ENCODE measurements at places on chromosomes 12 and 14. TPM values are rescaled to one million over a fixed set of nuclear protein-coding genes. Genes with fewer than 3 reads are reported as not detected.

The GNB3 gene
- total RNA-seq = 1.3 TPM

The SLC25A47 gene
- total RNA-seq = under 0.01 TPM

The HSPB8 gene
- total RNA-seq = 21.3 TPM

DNA sequence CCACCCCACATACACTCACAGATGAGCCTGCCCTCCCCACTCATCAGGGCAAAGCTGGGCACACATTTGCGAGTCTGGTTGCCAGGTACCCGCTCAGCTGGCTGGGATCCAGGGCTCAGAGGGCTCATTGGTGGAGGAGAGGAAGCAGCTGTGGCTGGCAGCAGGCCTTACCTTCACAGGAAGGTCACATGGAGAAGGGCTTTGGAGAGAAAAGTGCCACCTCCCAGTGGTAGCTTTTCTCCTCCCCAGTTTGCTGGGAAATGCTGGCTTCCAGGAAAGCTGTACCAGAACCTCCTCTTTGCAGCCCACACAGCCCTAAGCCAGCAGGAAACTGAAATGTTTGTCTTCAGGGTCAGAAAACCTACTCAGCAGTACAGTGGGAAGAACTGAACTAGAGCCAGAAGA lies 55.6 kb downstream of the LGMN start:
- peak; percentile 47 for DNase-seq
- no peak overlapping the region for H3K4me3 ChIP-seq
- no peaks in the 10 kb centered on the region for H3K27me3 ChIP-seq
- peaks cover 7% of the 10 kb centered on the region for H3K36me3 ChIP-seq
- H3K27ac ChIP-seq = no peak overlapping the region

DNA sequence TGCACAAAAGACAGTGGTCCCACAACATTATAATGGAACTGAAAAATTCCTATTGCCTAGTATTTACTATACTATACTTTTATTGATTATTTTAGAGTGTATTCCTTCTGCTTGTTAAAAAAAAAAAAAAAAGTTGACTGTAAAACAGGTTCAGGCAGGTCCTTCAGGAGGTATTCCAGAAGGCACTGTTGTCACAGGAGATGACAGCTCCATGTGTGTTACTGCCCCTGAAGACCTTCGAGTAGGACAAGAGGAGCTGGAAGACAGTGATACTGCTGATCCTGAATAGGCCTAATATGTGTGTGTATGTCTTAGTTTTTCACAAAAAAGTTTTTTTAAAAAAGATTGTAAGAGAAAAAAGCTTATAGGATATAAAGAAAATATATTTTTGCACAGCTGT lies 12.3 kb downstream of the UBE2N start:
- DNase-seq = no peak
- H3K4me1 ChIP-seq = peaks cover 8% of the 10 kb centered on the region
- no peak overlapping the region for H3K27ac ChIP-seq
- no peak overlapping the region for H3K4me3 ChIP-seq
- H3K27me3 ChIP-seq = no peaks in the 10 kb centered on the region

DNA sequence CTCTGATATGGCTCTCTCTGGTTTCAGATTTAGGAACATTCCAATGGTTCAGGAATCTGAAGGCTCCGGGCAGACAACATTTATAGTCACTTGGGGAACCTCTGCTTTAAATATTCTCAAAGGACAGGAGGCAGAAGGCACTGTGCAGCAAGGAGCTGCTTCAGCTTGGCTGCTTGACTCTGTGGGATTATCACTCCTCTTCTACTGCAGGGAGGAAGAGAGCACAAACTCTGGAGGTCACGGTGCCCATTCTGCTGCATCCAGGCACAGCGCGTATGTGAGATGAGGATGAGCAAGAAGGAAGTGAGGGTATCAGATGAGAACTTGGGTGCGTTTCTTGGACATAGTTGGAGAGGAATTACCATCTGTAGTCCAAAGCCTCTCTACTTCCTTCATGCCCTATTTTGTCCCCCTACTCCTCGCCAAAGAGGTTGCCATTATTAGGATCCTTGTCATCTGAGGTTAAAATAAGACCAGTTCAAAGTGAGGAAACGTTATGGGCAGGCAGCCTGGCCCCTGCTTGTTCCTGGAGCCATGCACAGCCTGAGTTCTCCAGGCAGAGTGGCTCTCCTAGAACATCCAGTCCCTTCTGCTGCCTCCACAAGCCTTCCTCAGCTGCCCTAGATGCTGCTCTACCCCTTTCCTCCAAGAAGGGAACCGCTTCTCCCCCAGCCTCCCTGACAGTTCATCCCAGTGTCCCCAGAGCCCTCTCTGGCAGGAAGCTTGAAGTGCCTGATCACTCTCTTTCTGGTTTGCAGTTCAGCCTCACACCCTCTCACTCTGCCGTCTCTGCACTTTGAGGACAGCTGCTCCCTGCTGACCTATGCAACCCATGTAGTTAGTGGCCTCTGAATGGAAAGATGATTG lies 12.5 kb downstream of the FGF6 start:
- H3K4me1 ChIP-seq = no peaks in the 10 kb centered on the region
- no peak for DNase-seq
- H3K4me3 ChIP-seq = no peak overlapping the region
- no peaks in the 10 kb centered on the region for H3K27me3 ChIP-seq
- H3K36me3 ChIP-seq = no peaks in the 10 kb centered on the region
- H3K27ac ChIP-seq = no peak overlapping the region

DNA sequence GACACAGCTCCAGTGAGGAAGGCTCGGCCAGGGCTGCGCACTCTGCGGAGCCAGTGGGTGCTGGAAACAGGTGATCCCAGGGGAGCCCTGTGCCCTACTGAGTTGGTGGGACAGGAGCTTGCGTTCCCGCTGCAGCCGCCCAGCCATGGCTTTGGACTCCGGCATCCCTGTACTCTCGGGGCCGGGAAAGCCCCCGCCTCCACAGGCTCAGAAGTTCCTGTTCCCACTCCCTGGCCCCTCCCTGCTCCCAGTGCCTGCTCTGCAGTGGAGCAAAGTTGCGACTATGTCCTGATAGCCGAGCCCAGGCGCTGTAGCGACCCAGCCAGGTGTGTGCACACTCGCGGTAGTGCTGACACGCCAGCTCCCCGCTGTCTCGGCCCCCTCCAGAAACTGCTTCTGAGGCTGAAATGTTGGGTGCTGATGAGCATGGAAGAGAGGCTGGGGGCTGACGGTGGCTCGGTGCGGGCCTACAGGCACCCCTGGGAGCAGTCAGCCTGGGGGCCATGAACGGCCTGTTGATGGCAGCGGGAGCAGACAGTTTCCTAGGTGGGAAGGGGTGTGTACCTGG lies 344.6 kb upstream of the MGAT4C start:
- H3K27me3 ChIP-seq = no peaks in the 10 kb centered on the region
- no peak overlapping the region for H3K4me3 ChIP-seq
- no peak overlapping the region for H3K27ac ChIP-seq
